ENCODE measurements at places on chromosomes 2 and 18.

GRCh38 chr2:26017464-26018183 is 16.3 kb upstream of the RAB10 start:
- DNase-seq = no peak

DNA sequence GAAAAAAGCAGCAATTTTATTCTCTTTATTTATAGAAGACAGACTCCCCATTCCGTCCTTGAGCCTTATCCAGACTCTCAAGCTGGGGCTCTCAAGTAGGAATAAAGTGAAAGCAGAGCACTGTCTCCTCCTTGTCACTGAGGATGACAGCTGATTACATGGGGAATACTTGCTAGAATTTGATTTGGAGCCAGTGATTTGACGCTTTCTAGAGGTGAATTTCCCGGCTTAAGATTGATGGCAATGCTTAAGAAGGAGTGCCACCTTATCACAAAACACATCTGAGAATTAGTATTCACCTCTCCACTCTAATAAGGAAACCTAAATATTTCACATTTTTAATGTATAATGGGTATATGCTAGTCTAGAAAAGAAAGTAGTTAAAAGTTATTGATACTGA is 135.4 kb upstream of the SLC39A10 start:
- no peak for DNase-seq

GRCh38 chr2:156908825-156909224 is 348.7 kb upstream of the GALNT5 start:
- DNase-seq = no peak

DNA sequence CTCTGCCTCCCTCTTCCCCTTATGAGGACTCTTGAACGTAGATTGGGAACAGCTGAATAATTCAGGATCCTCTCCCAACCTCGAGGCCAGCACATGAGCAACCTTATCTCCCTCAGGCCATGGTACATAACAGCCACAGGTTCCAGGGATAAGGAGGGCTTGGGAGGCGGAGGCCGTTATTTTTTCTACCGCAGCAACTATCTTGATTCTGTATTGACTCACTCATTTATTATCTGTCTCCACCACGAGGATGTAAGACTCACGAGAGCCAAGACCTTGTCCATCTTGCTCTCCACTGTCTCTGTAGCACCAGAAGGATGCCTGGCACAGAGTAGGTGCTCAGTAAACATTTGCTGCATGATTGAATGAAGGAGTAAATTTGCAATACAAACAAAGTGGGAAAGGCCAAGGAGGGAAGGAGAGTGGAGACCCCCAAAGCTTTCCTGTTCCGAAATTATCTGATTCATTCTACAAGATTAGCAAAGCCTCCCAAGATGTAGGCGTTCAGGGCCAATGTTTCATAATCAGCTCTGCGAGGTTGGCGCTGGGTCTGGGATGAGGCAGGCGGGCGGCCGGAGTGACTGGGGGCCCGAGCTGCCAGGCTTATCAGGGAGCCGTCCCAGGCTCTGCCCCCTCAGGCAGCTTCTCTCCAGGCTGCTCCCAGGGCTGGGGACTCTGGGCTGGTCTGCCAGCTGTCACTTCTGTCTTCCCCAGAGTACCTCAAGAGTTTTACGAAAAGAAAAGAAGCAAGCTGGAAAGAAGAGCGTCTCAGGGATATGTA is 31.6 kb downstream of the INPP5D start:
- DNase-seq = no peak

DNA sequence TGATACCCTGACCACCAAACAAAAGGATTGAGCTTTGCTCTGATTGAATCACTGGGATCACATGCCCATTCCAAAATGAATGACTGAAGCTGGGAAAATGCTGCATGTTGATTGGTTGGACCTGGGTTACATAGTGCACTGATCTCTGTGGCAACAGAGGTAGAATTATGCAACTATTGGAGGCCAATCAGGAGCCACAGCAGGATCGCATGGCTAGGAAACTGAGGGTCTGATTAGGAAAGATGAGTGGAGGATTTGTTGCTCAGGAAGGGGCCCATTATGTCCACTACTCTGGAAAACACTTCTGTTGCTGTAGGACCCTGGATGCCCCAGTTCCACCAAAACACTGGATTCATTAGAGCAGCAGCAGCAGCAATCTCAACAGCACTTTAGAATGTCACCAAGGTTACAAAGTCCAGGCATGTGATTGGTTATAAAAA is 25.9 kb upstream of the SGPP2 start:
- DNase-seq = no peak

DNA sequence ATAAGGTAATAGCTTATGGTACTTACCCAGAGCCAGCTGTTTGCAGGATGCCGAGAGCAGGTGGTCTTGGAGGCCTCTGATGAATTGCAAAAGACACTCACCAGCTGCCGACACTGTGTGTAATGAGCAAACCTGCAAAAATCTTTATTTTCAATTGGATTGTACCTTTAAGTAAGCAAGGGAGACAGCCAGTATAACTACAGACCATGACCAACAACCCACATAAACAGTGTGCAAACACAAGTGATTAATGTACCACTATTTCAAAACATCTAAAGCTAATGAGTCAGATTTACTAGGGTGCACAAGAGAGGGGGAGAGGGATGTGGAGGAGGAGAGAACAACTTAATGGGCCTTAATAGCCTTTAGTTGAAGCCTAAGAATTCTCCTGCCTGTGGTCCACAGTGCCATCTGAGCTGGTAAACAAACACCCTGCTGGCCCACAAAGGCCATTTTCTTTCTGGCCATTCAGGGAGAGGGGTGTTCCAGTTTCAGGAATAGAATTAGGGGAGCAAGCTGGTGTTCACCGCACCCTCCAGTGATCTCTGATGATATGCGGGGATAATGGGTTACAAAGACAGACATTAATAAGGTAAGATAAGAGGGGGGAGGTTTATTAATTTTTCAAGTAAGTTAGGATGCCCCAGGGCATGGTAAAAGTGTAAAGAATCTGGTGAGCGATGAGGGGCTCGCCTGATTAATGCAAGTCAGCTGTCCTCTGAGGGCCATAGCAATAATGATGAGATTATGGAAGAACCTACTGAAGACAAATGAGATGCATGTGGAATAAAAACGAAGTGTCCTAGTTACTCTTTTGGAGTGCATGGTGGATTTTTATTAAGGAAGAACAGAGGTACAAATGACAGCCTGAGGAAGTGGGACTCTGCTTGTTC is 196.4 kb downstream of the HRH4 start:
- DNase-seq = no peak

All from T-helper 2 cell (primary cell).